Fibroblast of the aortic adventitia (primary cell): ENCODE measurements at places on chromosomes 3 and 15. TPM values are rescaled to one million over a fixed set of nuclear protein-coding genes. Genes with fewer than 3 reads are reported as not detected.

PYGO1 gene
- total RNA-seq = 7.3 and 21.2 TPM in 2 replicates

SUSD5 gene
- total RNA-seq = 1.8 and 2.9 TPM in 2 replicates

CASR gene
- total RNA-seq = not detected in 2 replicates

ABI3BP gene
- total RNA-seq = 83.2 and 108 TPM in 2 replicates

SERP1 gene
- total RNA-seq = 119 and 229 TPM in 2 replicates
